ENCODE measurements at places on chromosomes 1 and 21.

DNA sequence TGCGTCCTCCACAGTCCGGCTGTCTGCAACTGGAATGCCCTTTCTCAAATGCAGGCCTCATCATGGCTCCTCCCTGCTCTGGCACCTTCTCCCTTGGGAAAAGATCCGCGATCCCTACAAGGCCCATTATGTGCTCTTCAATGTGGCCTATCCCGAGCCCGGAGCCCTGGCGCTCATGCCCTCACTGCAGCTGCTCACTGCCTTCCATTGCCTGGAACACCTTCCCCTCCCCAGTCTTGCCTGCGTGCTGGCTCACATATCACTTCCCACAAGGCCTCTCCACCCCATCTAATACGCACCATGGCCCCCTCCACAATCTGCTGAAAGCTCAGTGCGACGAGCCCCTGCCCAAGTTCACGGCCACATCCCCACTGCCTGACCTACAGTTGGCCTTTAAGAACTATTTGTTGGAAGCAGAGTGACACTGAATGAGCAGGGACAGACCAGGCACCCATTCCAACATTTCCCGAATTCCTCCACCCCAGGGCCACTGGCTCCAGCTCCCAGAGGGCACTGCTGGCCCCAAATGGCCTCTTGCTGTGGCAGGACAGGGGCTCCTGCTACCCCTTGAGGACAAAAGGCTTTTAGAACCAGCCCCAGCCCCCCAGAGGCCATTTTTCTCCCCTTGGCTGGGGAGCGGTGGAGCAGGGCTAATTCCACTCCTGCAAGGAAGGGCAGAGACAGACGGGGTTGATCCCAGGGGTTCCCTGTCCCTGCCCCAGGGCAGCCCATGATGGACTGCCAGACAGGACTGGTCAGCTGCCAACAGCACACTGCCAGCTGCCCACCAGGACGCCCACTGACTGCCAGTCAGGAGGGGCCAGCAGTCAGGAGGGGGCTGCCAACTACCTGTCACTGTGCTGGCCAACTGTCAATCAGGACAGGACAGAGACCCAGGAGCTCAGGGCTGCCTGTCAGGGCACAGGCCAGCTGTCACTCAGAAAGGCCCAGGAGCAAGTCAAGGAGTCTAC lies 64.8 kb downstream of the DHRS3 start:
- no peak for DNase-seq

DNA sequence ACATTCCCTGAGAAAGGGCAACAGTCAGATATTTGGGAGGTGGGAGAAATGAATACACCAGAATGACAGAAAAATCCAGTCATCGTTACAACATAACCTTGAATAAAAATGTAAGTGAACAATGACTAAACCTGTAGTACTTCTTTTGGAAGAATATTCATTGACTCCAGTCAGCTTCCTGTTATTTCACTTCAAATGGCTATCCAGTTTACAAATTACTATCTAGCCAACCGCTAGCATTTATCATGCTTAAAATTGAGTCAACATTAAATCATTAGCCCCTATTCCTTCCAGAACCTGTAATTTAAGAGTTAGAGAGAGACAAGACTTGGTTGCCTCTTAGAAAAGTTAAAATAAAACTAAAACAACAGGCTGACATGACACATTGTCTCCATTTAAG lies 33.6 kb downstream of the WLS start:
- no peak for DNase-seq

DNA sequence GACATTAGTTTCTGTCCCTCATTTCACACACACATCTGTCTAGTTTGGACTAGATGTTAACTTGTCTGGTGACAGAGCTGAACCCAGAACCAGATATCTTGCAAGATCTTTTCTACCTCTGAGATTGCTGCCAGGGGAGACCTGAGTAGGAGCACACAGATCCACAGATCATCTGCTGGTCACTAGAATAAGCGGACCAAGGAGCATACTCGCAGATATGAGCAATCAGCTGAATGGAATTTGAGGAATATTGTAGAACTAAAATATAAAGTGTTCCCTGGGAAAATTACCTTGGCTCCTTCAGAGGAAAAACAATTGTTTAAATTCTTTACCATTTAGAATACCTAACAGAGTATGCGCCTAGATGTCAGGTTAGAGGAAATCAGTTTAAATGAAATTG lies 90.7 kb downstream of the TNFSF18 start:
- DNase-seq: no peak

DNA sequence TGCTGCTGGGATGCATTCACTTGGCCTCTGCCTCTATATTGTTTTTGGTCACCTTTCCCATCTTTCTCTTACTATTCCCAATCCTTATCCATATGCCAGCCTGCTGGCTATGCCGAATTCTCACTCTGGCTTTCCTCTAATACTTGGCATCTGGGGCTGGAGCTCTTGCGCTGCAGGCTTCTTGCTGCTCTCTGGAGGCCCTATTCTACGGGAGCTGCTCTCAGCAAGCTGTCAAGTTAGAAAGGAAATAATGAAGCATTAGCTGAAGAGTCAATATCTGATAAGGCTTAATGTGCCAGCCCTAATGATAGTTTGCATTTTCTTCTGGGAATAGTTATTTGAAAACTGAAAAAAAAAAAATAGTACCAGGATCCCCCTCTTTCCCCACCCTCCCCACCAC lies 125.3 kb upstream of the CYYR1 start:
- DNase-seq: peak; percentile 65

DNA sequence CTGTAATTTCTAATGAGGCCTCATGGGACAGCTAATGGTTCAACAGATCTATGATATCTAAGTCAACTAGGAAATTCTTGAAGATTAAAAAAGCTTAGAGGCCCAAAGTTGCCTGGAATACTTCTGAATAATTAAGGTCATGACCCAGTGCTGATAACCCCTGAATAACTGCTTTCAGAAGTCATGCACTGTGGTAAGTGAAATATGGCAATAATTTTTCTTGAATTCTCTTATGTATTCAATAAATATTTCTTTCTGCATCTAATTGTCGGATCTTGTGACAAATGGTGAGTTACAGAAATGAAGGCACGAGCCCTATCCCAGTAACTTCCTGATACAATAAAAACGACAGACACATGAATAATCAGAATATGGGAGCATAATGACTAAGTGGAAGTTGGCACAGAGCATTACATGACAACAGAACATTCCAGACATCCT lies 219.3 kb upstream of the GREM2 start:
- DNase-seq: no peak

GRCh38 chr21:17051054-17051453 lies 461.8 kb upstream of the CXADR start:
- no peak for DNase-seq

GRCh38 chr1:12602659-12603024 lies 15.4 kb downstream of the DHRS3 start:
- no peak for DNase-seq

DNA sequence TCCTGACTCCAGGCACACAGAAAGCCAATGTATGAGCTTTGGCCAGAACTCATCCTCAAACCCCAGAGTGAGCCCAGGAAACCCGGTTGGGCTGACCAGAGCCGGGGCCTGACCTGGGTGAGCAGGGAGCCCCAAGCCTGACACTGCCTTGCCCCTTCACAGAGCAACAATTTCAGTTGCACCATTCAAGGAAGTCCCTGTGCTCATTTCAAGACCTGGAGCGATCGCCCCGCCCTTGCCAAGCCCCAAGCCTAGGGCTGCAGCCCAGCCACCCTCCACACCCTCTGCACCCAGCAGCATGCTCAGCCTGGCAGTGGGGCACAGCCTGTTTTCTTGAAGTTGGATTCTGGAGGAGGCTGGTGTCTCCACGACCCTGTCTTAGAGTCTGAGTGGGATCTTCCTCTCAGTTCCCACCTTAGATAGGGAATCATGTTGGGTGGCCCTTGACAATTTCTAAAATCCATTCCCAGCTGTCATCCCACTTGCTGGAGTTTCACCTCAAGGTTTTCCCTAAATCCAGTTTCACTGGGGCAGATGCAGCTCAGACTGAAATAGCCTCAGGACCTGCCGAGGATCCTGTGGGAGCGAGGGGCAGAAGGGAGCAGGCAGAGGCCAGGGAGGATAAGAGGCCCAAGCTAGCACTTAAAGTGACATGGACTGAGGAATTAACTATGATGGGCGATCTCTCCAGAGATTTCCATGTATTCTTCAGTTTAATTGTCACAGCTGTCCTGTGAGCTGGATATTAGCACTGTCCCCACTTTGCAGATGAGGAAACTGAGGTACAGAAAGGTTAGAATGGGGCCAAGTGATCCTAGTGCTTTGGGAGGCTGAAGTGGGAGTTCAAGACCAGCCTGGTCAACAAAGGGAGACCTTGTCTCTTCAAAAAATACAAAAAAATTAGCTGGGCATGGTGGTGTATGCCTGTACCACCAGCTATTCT lies 2.5 kb downstream of the NBL1 start:
- no peak for DNase-seq

DNA sequence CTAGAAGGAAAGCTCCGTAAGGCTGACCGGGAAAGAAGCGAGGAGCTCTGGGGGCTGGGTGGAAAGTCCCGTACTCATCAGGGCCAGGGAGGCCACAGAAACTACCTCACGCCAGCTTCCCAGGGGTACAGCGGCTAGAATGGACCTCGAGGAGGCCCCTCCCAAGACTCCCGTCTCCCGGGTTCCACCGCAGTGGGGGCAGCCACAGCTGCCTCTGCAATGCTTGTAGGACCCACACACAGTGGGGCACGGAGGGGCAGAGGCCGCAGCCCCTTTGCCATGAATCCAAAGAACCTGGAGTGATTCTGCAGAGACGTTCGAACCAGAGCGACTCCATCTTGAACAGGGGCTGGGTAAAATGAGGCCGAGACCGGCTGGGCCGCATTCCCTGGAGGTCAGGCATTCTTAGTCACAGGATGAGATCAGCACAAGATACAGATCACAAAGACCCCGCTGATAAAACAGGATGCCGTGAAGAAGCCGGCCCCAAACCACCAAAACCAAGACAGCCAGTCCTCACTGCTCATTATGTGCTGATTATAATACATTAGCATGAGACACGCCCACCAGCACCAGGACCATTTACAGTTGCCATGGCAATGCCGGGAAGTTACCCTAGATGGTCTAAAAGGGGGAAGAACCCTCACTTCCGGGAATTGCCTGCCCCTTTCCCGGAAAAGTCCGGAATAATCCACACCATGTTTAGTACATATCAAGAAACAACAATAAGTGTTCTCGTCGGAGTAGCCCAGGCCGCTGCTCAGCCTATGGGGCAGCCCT lies 1.6 kb upstream of the ANKRD65 start:
- no peak for DNase-seq

GRCh38 chr21:39480271-39480670 lies 28.5 kb downstream of the SH3BGR start:
- no peak for DNase-seq

DNA sequence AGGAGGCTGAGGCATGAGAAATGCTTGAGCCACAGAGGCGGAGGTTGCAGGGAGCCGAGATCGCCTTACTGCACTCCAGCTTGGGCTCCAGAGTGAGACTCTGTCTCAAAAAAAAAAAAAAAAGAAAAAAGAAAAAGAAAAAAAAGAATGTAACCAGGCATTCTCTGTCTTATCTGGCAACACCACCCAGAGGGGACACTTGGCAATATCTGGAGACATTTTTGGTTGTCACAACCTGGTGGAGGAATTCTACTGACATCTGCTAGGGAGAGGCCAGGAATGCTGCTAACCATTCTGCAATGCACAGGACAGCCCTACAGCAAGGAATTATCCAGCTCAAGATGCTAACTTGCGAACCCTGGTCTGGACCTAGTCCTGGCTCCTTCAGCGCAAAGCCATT lies 2.3 kb upstream of the CNR2 start:
- no peak for DNase-seq

GRCh38 chr1:172960454-172961208 lies 90.1 kb downstream of the TNFSF18 start:
- no peak for DNase-seq

GRCh38 chr21:45889256-45889655 lies 92.3 kb upstream of the COL6A1 start:
- no peak for DNase-seq

DNA sequence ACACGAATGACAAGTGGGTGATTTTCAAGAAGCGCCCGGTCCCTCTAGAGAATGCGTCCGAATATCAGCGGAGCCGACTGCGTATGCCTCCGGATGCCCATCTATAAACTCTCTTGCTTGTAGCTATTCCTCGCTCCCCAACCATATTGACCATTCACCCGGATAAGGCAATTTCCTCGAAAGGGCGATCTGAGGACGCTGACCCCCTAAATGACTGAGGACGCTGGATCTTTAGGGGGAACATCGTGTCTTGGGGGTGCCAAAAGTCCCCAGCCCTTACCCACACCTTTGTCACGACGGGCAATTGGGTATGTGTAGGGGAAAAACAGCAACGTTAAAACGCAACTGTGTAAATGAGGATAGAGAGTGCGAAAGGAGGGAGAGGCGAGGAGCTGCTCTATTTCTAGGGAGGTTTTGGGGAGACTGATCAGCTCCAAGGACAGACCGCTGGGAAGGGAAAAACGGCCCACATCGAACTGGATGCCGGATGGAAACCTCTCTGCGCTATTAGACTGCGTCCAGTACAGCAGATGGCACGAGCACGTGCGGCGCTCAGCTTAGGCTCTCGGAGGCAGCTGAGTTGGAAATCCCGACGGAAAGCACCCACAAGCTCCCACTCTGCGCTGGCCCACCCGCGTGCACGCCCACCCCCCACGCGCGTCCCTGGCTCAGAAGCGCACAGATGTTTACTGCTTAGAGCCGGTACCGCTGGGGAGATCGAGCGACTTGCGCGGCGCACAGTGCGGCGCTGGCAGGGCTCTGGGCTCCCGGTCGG lies 2.9 kb upstream of the PRRX1 start:
- peak; percentile 64 for DNase-seq

GRCh38 chr21:26788790-26789189 lies 56.4 kb downstream of the ADAMTS1 start:
- DNase-seq: no peak

DNA sequence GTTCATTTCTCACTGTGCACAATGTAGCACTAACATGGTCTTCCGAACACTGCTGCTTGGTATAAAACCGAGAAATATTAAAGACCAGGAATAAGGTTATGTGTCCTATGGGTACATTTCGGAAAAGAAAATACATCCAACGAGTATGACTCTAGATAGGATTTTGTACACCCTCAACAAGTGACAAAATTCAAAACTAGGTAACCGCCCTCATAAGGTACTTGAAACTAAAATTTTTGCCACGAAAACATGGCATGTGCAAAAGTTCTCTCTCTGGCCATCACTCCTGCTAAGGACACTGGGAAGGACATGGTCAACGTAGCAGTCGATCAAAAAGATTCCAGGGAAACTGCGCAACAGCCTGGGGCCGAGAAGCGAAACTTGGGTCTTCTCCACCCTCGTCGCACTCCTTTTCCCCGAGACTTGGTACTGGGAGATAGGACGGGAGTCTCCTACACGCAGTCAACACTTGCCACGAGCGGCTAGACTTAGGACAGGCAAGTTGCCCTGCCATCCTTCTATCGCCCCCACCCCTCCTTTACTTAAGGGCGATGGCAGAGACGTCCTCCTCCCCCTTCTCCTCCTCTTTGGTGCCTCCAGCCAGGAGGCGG lies 338 bp upstream of the TOR1AIP1 start:
- DNase-seq: peak; percentile 83

DNA sequence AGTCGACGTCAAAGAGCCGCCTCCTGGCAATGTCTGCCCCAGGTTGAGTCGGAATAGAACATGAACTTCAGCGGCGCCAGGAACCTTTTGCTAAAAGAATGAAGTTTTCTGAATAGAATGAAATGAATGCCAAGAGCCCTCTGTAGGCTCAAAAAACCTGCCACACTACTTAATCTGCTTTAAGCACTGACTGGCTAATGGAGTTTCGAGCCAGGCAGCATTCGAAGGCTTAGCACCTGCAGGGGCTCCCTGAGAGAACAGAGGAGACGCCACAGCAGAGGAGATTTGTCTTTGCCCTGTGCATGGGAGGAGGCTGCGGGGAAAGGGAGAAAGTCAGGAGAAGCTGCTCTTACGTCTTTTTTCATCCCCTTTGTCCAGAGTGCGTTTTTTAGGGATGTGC lies 641.7 kb downstream of the AJAP1 start:
- peak; percentile 84 for DNase-seq
